Suppressor macrophage (primary cell): ENCODE measurements at places on chromosomes 4 and X.

DNA sequence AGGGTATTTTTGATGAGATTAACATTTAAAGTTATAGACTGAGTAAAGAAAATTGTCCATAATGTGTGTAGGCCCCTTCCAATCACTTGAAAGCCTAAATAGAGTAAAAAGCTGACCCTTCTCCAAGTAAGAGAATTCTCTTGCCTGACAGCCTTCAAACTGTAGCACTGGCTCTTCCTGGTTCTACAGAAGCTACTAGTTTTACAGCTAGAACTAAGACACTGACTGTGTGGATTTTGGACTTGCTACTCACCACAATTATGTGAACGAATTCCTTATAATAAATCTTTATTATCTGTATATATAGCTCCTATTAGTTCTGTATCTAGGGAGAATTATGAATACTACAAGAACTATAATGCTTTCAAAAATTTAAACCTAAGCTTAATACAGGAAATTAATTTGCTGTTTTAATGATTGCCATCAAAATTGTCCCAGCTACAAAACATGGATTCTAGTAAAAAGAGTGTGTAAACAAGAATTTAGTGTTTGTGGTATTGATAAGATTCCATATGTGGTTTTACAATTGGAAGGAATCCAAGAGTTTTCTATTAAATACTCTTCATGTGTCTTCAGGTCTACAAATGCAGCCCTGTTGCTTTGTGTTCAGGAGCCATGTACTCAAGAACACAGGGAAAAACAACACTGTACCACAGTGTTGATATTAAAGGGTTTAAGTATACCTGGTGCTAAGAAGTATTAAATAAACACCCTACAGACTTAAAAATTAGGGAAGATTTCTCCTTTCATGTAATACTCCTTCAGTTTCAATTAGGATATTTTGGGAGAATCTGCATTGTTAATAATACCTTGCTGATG lies 366.5 kb downstream of the CXXC4 start:
- DNase-seq: no peak

GRCh38 chr4:88318751-88319350 lies 34.5 kb upstream of the PPM1K start:
- no peak for DNase-seq

- no peak for DNase-seq
Measured at GRCh38 chr4:165627548-165627947, 245.5 kb upstream of the TLL1 start.

DNA sequence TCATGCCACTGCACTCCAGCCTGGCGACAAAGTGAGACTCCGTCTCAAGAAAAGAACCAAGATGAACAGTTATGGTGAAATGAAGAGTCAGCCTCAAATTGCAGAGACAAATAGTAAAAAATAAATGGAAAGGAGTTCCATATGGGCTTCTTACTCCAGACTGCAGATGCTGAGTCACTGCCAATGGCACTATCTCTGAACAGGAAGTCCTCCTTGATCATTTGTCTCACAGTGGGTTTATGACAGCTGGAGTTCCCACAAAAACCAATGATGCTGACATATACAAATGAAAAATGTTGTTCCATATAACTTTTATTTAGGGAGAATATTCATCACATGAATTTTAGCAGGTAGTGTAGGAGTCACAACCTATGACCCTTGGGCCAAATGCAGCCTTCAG lies 631.6 kb downstream of the PCDH18 start:
- DNase-seq: no peak

DNA sequence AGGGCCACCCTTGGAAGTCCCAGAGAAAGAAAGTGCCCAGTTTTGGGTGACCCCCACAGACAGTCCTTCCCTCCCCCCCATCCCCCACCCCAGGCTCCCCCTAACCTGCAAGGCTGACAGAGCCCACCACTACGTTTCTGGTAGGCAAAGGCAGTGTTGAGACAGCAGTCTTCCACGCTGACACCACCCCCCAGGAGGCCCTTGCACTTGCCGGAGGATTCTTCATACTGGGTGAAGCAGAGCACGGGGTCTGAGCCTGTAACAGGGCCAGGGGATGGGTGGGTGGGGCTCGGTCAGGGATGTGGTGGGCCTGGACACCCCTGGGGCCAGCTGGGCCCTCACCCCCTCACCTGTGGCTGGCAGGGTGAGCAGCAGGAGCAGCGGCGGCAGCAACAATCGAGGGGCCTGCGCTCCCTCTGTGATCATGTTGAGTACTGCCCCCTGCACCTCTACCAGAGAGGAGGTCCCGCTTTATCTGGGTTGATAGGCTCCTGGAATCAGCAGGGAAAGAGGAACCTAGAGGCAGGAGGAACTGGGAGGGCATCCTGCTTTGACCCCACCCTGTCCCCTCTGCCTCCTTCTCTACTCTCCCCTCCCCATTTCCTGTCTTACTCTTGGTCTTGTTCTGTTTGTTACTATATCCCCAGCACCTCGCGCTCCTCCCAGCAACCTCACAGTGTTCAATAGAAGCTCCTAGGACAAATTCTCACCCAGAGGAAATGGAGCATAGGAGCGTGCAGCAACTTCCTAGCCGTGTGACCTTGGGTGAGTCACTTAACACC lies at the start of gene CFP:
Gene CFP, minus strand, starts transcription at position 512 of the 782 bp plus-strand sequence. Its CDS starts 86 bp downstream, at position 426.
- DNase-seq: peak; percentile 30

- DNase-seq: no peak
Measured at GRCh38 chr4:88414755-88415154, 36.1 kb downstream of the HERC6 start.

- DNase-seq: no peak
Measured at GRCh38 chrX:28189011-28189410, 207.8 kb upstream of the DCAF8L1 start.

DNA sequence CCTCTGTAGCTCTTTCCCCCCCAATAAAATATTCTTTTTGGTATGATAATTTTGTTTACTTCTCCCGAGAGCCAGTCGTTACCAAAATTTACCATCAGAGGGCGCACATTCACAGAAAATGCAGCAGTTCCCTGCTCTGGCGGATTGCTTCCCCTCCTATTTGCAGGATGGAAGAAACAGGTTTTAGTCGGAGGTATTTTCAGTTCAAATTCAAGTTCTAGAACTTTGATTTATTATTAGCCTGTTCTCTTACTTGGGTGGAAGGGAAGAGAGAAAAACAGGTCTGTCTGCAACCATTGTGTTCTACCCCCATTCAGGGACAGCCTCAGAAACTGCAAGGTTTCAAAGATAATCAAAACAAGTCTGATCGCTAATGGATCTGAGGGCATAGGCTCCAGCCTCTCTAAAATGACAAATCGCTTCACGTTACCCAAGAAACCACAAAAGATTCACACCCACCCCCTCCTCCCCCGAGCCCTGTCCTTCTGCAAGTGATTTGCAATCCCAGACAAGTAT lies 263.8 kb upstream of the RPS6KA3 start:
- peak; percentile 47 for DNase-seq

- DNase-seq: no peak
Measured at GRCh38 chr4:2426069-2426397, 7.3 kb downstream of the CFAP99 start.

- DNase-seq: peak; percentile 0
Measured at GRCh38 chrX:5458300-5458842, 770.3 kb downstream of the NLGN4X start.

DNA sequence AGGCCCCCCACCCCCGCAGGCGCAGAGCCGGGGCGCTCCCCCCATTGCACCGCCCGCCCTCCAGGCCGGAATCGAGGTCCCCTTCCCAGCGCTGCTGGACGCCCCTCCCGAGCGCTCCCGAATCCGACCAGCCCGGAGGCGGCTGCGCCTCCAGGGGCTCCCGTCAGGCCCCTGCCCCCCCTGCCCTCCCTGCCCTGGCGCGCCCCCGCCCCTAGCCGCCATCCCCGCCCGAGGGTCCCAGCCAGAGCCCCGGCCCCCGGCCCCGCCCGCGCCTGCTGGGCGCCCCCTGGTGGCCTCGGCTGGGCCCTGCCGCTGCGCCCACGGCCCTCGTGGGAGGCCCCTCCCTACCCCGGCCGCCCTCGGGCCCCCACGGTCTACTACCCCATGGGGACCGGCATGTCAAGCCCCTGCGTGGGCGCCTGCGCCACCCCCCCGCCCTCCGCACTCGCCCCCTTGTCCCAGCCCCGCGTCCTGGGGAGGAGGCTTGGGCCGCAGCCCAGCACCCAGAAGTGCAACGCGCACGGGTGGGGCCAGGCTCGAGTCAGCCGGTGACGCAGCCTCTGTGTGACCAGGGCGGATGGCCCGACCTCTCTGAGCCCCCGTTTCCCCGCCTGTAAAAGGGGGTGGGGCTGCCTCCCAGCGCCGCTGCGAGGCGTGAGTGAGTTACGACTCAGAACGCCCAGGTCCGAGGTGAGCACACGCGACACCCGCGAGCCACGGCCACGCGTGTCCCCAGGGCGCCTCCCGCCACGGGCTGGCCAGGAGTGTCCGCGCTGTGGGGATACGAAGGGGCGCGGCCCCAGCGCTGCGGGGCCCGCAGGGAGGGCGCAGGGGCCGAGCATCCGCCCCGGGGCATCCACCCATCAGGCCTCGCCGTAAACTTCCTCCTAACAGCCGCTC lies 104.9 kb downstream of the FAM53A start:
- DNase-seq: peak; percentile 95

DNA sequence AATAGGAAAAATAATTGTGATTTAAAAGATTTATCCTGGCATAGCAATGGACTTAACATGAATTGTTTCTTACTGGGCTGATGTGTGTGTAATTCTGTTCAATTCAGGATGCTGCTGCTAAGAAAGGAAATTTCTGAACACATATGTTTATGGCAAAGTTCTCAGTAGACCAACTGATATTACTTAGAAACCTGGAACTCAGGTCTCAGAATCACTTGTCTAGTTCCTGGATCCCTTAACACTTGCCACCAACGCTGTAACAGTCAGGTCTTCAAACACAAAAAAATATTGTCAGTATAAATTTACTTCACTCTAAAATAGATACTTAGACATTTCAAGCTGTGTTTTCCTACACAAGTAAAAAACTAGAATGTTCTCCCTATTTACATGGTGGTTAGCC lies 5.5 kb downstream of the CASP3 start:
- no peak for DNase-seq

GRCh38 chr4:36316607-36317006 lies 35.2 kb downstream of the DTHD1 start:
- DNase-seq: no peak

GRCh38 chr4:169952236-169953002 lies 73.8 kb downstream of the MFAP3L start:
- peak; percentile 84 for DNase-seq

DNA sequence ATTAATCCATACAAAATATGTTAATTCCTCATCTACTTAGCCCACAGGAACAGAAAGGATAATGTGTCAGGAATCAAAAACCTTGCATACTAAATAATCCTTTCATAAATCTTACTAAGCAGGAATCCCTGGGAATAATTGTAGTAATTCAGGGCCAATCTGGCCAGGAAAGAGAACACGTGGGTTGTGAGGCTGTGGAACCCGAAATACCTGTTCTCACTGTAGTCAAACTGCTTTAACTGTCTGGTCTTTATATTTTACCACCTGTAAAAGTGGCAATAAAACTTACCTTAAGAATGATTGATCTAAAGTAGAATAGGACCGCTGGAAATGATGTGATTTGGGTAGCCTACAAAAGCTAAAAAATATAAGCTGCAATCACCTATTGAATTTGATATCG lies 1620.9 kb downstream of the STIM2 start:
- DNase-seq: no peak

- no peak for DNase-seq
Measured at GRCh38 chr4:108492816-108493595, 127.4 kb upstream of the RPL34 start.

GRCh38 chr4:119233191-119233590 lies 20.7 kb downstream of the USP53 start:
- DNase-seq: peak; percentile 32

- no peak for DNase-seq
Measured at GRCh38 chr4:8855818-8856245, 15.8 kb downstream of the HMX1 start.

DNA sequence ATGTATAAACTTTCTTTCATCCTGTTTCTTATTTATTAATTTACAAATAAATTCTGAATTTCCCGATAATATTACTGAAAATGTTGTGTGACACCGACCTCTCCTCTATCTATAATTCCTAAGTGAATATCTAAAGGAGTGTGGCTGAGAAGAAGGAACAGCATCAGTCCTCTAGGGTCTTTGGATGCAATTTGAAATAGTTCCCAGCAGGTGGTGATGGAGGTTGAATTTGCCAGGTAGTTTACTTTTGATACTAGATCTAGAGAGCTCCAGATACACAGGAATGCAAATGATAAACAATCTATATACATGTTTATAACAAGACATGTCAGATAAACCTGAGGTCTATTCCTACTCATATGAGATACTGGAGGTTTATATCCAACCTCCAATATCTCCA lies 305.4 kb downstream of the PCDH18 start:
- DNase-seq: no peak

DNA sequence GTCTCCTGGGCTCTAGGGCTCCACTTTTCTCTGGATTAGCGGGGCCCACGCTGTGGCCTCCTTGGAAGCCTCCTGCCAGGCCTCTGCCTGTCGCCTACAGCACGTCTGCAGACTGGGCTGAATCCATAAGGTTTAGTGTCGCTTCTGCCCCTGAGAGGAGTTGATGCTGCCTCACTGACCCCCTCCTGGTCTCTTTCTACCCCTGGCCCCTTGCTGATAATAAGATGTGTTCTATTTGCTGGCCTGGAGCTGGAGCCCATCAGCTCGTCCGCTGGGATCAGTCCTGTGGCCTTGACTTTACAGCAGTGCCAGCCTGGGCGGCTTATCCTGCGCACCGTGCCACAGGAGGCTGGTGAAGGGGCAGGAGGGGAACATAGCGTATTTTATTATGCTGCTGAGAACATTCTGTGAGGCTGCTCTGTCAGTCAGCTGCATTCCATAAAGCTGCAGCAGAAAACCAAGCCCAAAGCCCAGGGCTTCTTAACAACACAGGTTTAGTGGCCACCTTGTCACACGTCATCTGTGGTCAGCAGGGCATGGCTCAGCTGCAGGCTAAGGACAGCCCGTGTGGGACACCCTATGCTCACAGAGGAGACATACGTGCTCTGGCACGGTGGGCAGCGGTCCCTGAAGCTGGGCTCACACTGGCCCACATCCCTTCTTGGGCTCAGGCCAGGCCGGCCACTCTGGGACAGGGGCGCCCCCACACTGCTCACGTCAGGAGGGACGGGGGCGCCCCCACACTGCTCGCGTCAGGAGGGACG lies 29.3 kb upstream of the HGFAC start:
- DNase-seq: no peak

GRCh38 chr4:85092536-85092935 lies 126.0 kb upstream of the WDFY3 start:
- no peak for DNase-seq

DNA sequence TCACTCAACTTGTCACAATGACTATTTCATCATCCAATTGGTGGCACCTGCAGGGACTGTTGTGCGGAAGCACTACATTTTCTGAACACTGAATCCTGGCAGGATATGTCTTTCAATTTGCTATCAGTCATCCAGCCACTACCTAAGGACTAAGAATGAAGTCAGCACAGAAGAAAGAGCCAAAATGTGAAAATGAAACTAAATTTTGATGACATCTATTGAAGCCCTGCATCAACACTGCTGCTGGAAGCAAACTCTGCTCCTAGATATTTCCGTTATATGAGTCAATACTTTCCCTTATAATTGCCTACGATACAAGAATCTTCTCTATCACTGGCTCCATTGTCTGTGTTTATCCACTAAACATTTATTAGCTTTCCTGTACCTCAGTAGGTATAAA lies 917.9 kb downstream of the RAPGEF2 start:
- no peak for DNase-seq

GRCh38 chrX:107700317-107700774 lies 72.0 kb downstream of the PRPS1 start:
- no peak for DNase-seq
